ENCODE measurements at places on chromosomes 3 and 15.
A peak's percentile ranks its signal among the peaks of the same experiment; 100 is the strongest.

- DNase-seq: no peak
Measured at GRCh38 chr15:79432345-79433275, 474 bp downstream of the MINAR1 start.

DNA sequence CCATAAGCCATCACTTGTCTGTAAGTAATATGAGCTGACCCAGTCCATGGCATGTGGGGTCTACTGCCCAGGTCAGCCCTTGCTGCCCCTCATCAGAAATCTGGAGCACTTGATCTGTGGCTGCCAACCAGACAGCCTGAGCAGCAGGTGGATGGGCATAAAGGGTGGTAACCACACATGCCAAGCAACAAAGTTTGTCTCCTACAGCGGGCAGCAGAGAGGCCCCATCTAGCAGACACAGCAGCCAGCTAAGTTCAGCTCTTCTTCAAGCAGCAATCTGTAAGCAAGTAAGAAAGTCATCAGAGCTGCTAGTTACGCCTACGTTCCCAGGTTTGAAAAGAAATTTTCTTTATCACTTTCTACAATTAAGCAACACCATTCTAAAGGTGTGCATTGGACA, 27.9 kb downstream of the CHCHD4 start:
- DNase-seq: no peak

DNA sequence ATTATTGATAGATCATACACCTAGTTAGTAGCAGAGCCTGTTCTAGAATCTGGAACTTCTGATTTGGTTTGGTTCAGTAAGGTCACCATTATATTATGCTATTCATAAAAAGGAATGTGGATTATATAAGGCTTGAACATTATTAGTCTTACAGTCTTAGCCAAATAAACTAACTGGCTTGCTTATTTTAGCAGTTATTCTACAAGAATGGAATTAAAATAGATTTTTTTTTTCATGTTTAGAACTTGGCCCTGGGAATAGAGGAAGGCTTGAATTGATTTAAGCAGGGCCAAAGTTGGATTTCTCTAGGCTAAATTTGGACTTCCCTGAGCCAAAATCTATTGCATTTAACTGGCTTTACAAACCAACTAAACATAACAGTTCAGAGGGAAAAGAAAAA, 24.4 kb downstream of the DTWD1 start:
- DNase-seq: no peak

- no peak for DNase-seq
Measured at GRCh38 chr15:65286069-65286703, 497 bp downstream of the PARP16 start.

DNA sequence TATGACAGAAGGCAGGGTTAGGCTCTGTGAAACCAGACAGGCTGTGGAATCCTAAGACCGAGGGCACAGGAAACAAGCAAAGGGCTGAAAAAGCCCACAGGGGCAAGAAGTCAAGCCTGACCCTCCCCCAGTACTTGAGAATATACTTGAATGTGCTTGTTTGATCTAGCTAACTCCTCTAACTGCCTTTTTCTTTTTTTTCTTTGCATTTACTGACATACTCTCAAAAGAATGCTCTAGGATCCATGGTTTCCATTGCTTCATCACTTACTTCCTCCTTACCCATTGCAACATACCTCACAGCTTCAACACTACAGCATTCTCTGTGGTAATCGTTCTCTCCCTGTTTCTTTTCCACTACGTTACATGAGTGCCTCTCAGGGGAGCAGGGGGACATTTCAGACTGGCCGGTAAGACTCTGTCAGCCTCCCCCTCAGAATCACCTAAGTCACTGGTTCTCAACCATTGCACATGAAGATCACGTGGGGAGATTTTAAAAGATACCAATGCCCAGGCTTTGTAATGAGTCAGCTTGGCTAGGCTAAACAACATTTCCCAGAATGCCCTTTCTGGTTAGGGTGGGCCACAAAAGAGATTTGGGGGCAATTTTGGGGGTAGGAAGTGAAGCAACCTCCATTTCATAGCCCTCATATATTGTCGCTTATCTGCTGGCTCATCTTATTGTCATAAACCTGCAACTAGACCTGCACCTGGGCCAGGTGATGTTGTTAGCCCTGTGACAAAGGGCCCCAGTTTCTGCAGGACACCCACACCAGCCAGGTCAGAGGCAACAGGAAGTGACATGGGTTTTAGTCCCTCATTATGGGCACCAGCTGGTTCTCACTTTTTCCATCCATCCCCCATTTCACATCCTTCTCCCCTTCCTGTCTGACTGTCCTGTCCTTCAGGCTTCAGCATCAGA, 24.6 kb upstream of the RSL24D1 start:
- no peak for DNase-seq

GRCh38 chr3:31968927-31969418, 12.1 kb downstream of the OSBPL10 start:
- no peak for DNase-seq

DNA sequence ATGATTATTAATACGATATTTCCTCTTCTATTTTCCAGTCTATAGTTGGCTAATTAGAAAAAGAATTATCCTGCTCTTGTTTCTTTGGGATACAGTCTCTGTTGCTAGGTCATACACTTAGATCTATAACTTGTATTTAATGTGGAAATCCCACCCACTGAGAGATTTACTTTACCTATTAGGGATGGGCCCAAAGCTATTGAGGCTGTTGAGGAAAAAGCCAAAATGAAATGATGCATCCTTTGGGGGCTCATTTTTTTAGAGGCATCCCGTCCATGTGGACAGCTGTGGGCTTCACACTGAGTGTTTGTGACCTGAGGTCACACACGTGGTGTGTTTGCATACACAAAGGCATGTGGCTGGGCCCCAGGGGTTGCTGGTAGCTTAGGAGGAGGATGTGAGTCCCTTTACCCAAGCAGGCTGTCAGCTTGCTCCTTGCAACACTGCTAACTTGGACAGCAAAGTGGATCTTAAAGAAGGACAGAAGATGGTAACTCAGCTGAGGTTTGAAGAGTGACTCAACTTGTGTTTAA, 477.4 kb downstream of the AGBL1 start:
- DNase-seq: no peak

DNA sequence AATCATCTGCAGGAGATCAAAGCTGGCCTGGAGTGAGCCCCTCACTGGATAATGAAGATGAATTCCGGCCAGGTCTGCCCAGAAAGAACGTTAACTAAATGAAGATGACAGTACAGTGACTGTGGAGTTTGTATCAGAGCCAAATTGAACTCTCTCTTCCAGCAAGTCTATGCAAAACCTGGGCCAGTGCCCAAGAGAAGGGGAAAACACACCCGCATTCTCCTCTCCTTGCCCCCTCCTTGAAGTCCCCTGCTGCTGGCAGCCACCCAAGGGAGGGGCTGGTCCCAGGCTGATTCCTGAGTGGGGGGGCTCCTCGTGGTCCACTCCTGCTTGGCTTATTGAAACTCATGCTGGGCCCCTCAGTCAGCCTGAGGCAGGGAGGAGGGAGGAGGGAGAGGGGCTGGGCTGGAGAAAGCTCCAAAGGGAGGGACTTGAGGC, 155.7 kb downstream of the RAB11A start:
- DNase-seq: no peak

- DNase-seq: no peak
Measured at GRCh38 chr15:95793231-95793630, 537.3 kb upstream of the NR2F2 start.

- DNase-seq: no peak
Measured at GRCh38 chr3:155727836-155728235, 17.0 kb downstream of the PLCH1 start.

DNA sequence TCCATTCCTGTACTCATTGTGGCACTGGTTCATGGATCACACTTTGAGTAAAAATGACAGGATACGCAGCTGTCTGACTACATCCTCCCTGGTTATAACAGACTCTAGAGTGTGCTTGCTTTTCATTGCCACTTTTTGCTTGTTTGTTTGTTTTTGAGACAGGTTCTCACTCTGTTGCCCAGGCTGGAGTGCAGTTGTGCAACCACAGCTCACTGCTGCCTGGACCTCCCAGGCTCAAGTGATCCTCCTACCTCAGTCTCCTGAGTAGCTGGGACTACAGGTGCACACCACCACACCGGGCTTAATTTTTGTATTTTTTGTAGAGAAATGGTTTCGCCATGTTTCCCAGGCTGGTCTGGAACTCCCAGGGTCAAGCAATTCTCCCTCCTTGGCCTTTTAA, 89.3 kb upstream of the ROBO2 start:
- DNase-seq: no peak

- DNase-seq: no peak
Measured at GRCh38 chr3:52140000-52140399, 14.2 kb downstream of the POC1A start.

- DNase-seq: no peak
Measured at GRCh38 chr3:188220988-188221818, 67.2 kb downstream of the LPP start.

DNA sequence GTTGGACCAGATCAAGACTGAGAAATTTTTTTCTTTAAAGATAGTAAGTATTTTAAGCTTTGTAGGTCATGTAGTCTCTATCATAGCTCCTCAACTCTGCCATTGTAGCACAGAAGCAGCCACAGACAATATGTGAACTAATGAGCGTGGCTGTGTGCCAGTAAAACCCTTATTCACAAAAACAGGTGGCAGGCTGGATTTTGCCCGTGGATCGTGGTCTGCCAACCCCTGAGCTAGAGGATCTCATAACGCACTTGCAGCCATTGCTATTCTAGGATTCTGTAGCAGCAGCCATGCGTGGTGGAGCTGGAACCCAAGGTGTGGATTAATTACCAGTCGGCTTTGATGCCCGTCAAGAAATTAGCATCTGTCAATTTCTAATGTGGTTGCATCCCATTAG, 68.7 kb upstream of the PLXNA1 start:
- DNase-seq: peak; percentile 3

- DNase-seq: peak; percentile 28
Measured at GRCh38 chr15:50353975-50354837, 792 bp downstream of the GABPB1 start.

GRCh38 chr15:41483115-41483514, 10.6 kb upstream of the ITPKA start:
- no peak for DNase-seq

GRCh38 chr3:4290272-4290893, 12.8 kb upstream of the SETMAR start:
- DNase-seq: no peak

GRCh38 chr15:44325568-44325967, 37.0 kb downstream of the GOLM2 start:
- DNase-seq: no peak

DNA sequence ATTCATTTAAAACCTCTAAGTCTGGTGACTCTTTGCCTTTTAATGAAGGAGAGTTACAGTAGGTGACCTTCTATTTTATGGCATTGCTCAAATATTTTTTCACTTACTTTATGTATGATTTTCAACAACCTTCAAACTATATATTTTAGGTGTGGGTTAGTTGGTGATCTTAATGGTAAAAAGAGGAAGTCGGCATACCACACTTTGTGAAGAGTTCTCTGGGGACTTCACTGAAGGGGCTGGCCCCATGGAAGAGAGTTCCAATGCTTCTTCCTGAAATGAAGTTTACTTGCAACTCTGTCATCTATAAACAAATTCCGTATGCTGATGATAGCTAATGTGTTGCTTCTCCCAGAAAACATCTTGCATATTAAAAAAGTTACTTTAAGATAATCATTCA, 647.0 kb upstream of the SGO1 start:
- no peak for DNase-seq

GRCh38 chr15:87817553-87817952, 439.0 kb downstream of the NTRK3 start:
- no peak for DNase-seq

DNA sequence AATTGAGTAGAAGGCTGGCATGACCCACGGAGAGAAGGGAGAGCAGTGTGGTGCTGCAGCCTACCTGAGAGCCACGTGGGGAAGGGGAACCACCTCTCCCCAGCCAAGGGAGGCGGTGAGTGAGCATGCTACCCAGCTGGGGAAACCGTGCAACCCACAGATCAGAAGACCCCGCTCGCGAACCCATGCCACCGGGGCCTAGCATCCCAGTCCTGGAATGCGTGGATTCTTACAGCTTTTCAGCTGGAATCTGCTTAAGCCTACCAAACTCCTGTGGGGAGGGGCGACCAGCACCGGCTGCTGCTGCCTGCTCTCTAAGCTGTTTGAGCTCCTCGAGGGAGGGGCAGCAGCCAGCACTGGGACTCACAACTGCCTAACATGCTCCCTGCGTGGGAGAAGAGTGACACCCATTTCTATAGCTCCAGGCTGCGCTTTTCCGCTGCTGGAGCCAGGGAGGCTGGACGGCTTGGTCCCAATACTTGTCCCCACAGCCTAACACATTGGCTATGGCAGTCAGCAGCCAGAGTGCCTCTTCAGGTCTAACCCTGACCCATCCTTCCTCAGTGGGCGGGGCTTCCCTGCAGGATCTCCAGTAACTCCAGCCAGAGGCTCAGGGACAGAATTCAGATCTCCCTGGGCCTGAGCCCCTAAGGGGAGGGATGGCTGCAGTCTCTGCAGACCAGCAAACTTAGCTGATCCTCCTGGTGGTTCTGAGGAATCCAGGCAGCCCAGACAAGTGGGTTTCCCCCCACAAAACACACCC, 20.0 kb upstream of the TEX55 start:
- no peak for DNase-seq

DNA sequence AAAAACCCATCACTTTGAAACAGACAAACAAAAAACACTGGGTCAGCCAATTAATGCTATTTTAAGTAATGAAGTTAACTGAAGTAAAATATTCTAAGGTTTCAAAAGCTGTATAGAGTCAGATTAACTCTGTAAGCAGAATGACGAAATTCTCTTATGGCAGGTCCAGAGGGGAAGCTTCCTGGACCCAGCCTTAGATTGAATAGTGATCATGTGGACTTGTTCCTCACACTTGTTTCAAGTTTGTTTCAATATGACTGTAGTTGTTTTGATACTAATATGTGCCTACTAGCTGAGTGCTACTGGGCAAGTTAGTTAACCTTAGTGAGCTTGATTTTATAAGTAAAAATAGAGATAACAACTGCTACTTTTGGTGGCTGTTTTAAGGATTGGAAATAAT, 32.6 kb downstream of the PLS1 start:
- no peak for DNase-seq

GRCh38 chr3:177060492-177060891, 136.8 kb downstream of the TBL1XR1 start:
- DNase-seq: no peak

GRCh38 chr3:124320976-124321375, 329.1 kb upstream of the ROPN1 start:
- no peak for DNase-seq

- DNase-seq: no peak
Measured at GRCh38 chr15:69869291-69869690, 228.4 kb downstream of the TLE3 start.
